Thoracic aorta (tissue), 2 donors: ENCODE measurements at places on chromosomes 7 and 10. TPM values are rescaled to one million over a fixed set of nuclear protein-coding genes. Genes with fewer than 3 reads are reported as not detected.

DNA sequence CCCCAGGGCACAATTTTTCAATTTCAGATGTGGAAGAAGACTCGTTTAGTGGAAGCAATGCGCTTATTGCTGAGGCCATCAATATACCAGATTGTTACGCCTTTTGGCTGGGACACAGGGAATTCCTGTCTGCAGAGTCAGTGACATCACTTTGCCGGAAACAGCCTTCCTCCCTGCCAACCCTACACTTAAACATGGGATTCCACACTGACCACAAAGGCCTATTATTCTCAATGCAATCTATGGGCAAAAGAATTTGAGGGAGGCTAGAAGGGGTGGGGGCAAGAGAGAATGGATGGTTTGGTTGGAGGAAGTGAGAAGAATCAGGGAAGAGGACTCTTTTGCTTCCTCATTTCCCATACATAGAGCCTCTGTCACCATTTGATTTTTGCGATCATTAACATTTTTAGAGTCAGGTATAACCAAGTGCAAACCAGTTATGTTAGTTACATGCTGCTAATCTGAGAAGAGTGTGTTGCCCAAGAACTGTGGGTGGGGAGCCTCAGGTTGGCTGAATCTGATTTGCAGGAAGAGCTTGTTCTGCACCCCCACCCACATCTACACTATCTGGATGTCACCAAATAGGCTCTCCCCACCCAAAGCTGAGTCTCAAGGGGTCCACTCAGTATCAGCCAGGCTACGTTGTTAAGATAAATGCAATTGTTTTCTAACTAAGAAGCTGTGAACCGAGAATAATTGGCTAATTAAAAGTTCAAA is 58.2 kb downstream of the ENTPD1 start:
- no peak overlapping the region for H3K4me3 ChIP-seq
- peaks cover 8% of the 10 kb centered on the region for H3K4me1 ChIP-seq
- no peak overlapping the region for H3K27ac ChIP-seq
- no peak for DNase-seq
- no peaks in the 10 kb centered on the region for H3K36me3 ChIP-seq

DNA sequence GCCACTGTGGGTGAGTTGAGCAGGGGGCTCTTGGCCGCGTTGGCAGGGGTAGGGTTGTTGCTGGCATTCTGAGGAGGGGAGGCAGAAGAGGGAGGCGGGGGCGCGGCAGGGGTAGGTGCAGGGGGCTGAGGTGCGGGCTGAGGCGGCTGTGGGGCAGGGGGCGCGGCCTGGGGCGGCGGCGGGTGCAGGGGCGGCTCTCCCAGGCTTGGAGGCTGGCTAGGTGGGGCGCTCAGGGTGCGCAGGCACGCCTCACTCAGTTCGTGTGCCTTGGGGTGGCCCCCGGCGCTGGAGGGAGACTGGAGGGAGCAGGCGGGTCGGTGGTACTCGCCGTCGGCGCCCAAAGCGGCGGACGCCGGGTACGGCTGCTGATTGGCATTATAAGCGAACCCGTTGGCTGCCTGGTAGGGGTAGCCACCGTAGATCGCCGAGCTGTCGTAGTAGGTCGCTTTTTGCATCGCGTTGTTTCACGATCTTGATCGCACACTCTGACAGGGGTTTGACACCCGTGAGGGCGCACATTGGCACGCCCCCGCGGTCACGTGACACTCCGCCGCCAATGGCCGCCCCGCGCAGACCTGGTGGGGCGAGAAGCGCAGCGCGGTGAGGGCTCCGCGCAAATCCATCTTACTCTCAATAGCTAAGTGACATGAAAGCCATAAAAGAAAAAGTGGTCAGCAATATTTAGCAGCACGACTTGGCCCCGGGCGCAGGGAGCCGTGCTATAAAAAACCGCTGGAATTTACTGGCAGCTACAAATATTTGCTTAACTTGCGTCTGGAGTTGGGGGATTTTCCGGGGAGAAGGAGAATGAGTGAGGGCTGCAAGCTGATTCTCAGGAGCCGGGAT is 7.9 kb upstream of the HOXA2 start:
- peak overlapping the region; percentile 99 for H3K4me3 ChIP-seq
- DNase-seq: no peak
- peaks cover 61% of the 10 kb centered on the region for H3K4me1 ChIP-seq
- H3K27ac ChIP-seq: peak overlapping the region; percentile 87
- no peaks in the 10 kb centered on the region for H3K36me3 ChIP-seq

DNA sequence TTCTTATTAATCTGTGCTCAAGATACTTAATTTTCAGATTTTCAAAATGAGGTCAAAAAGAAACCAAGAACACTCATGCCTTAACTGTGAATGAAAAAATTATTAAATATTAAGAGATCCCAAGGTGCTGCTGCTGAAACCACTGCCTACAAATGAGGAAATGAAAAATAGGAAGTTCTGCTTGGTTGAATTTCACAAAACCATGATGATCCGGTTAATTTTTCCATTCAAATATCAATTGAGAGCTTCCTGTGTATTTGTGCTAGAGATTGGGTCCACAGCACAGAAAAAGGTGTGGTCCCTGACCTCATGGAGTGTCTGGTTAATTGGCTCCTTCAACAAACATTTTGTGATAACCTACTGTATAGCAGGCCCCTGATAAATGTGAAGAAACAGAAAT is 132.7 kb upstream of the YAE1 start:
- no peak overlapping the region for H3K4me3 ChIP-seq
- H3K36me3 ChIP-seq: no peaks in the 10 kb centered on the region
- no peaks in the 10 kb centered on the region for H3K27me3 ChIP-seq
- no peak overlapping the region for H3K27ac ChIP-seq

GRCh38 chr7:75639071-75639885 is 99.5 kb downstream of the HIP1 start:
- H3K27ac ChIP-seq: peak overlapping the region; percentile 76
- no peak for DNase-seq
- no peaks in the 10 kb centered on the region for H3K36me3 ChIP-seq
- H3K4me1 ChIP-seq: peaks cover 19% of the 10 kb centered on the region

DNA sequence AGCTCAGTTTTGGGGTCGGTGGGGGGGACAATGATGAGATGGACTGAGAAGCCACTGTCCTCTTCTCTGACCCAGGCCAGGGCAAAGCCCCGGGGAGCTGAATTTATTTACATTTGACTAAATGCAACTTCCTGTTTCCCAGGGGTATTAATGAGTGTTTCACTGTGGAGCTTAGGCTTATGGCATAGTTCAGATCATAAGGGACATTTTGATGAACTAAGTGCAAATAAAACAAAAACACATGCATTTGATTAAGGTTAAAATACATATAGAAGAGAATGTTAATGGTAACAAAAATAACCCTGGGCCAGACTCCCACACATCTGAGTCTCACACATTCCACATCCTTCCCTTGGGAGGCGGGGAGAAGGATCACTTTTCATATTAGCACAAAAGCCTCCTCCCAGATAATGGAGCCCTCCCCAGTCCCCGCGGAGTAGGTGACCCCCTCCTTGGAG is 320.6 kb downstream of the FRMD4A start:
- H3K4me3 ChIP-seq: peak overlapping the region; percentile 68
- no peak overlapping the region for H3K27ac ChIP-seq
- H3K27me3 ChIP-seq: no peaks in the 10 kb centered on the region
- H3K4me1 ChIP-seq: peaks cover 4% of the 10 kb centered on the region
- no peaks in the 10 kb centered on the region for H3K36me3 ChIP-seq

- H3K27me3 ChIP-seq: no peaks in the 10 kb centered on the region
- DNase-seq: no peak
- H3K36me3 ChIP-seq: no peaks in the 10 kb centered on the region
- H3K4me1 ChIP-seq: no peaks in the 10 kb centered on the region
- no peak overlapping the region for H3K4me3 ChIP-seq
Observed at GRCh38 chr10:86316274-86316835, 50.2 kb downstream of the GRID1 start.

DNA sequence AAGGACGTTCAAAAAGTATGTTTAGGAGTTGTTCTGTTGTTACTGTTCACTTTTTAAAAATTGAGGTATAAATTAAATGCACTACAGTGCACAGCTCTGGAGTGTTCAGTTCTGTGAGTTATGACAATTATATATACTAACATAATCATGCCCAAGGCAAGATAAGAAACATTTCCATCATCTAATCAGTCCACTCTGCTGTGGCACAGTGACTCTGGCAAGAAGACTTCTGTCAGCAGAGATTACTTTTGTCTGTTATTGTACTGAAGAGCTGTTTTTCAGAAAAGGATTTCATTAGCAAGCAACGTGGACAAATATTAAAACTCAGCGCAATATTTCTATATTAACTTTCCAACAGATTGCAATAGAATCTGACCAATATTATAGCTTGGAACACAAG is 32.0 kb downstream of the ICA1 start:
- no peaks in the 10 kb centered on the region for H3K4me1 ChIP-seq
- no peak overlapping the region for H3K4me3 ChIP-seq
- H3K27ac ChIP-seq: no peak overlapping the region
- DNase-seq: no peak
- no peaks in the 10 kb centered on the region for H3K36me3 ChIP-seq

- no peak for DNase-seq
- H3K4me3 ChIP-seq: peak overlapping the region; percentile 60
- peaks cover 25% of the 10 kb centered on the region for H3K4me1 ChIP-seq
- no peaks in the 10 kb centered on the region for H3K36me3 ChIP-seq
- H3K27me3 ChIP-seq: no peaks in the 10 kb centered on the region
- peak overlapping the region; percentile 56 for H3K27ac ChIP-seq
Observed at GRCh38 chr7:2812114-2812487, 32.0 kb downstream of the GNA12 start.

DNA sequence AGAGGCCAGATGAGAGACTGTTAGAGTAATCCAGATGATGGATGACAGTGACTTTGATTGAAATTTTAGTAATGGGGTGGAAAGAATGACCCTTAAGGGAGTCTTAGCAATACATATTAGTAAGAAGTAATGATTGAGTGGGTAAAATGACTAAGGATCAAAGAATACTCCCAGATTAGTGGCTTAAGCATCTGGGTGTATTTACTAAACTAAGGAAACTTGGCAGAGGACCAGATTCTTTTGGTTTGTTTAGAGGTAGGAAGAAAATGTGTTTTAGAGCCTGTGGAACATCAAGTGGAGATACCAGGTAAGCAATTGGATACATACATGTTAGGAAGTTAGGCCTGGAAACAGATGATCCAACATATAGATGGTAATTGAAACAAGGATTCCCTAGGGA is 58.8 kb upstream of the ADRA2A start:
- H3K27me3 ChIP-seq: no peaks in the 10 kb centered on the region
- no peaks in the 10 kb centered on the region for H3K4me1 ChIP-seq
- DNase-seq: no peak
- H3K36me3 ChIP-seq: no peaks in the 10 kb centered on the region
- H3K27ac ChIP-seq: no peak overlapping the region

DNA sequence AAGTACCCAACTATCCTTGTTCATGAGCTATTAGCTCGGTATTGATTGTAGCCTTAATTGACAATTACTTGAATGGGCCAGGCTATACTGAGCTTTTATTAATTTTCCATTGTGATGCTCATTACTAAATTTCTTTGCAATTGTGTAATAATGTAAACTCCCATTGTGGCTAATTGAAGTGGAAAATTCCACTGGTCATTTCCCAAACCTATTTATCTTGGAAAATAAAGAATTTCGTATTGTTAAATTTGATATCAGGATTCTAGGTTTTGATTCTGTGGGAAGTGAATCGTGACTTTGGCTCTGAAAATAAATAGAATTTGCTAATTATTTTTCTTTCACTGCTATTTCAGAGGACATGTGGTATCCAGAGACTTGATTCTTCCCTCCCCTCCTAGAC is 111.0 kb downstream of the RTKN2 start:
- H3K36me3 ChIP-seq: no peaks in the 10 kb centered on the region
- no peaks in the 10 kb centered on the region for H3K4me1 ChIP-seq
- H3K27ac ChIP-seq: no peak overlapping the region
- DNase-seq: no peak

- H3K4me3 ChIP-seq: no peak overlapping the region
- no peaks in the 10 kb centered on the region for H3K36me3 ChIP-seq
- H3K4me1 ChIP-seq: no peaks in the 10 kb centered on the region
- H3K27ac ChIP-seq: no peak overlapping the region
- DNase-seq: no peak
Observed at GRCh38 chr10:111458256-111458655, 381.4 kb downstream of the ADRA2A start.

GRCh38 chr7:20365486-20365885 is 34.8 kb downstream of the ITGB8 start:
- H3K36me3 ChIP-seq: no peaks in the 10 kb centered on the region
- no peak overlapping the region for H3K27ac ChIP-seq
- no peaks in the 10 kb centered on the region for H3K4me1 ChIP-seq
- H3K27me3 ChIP-seq: no peaks in the 10 kb centered on the region

GRCh38 chr7:140261105-140261486 is 84.3 kb upstream of the KDM7A start:
- no peaks in the 10 kb centered on the region for H3K27me3 ChIP-seq
- no peaks in the 10 kb centered on the region for H3K36me3 ChIP-seq
- H3K27ac ChIP-seq: no peak overlapping the region
- no peak for DNase-seq
- H3K4me3 ChIP-seq: no peak overlapping the region
- no peaks in the 10 kb centered on the region for H3K4me1 ChIP-seq

DNA sequence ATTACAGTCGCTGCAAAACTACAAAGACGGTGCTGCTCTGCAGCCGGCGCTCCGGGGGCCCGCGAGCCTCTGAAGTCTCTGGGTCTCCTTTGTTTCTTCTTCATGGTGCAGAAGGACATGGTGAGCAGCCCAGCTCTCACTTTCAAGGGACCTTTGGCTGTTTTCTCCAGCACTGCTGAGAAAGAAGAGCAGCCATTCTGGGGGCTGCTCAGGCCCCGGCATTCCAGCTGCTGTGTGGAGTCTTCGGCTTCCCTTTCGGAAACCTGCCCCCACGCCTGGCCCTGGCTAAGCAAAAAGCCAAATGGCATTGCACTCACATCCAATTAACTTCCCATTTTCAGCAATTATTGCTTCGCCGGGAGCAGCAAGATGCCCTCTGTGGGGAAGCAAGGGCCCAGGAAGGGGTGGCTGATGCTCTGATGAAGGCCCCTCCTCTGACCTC is 555.7 kb downstream of the PTPRN2 start:
- no peak overlapping the region for H3K4me3 ChIP-seq
- no peaks in the 10 kb centered on the region for H3K27me3 ChIP-seq
- no peaks in the 10 kb centered on the region for H3K4me1 ChIP-seq

DNA sequence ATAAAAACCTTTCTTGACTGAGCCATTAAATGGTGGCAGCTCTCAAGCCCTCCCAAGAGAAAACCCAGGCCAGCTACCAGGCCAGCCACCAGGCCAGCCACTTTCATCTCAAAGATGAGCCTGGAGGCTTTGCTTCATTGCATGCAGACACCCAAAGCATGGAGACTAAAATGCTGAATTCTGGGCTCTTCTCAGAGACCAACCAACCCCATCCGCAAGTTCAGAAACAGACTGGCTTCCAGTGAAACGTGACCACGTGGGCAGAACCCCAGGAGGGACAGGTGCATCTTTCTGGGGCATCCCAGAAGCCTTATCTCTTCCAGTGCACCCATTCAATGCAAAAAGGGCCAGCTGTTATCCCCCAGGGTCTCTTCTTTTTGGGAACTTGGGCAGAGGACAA is 20.9 kb downstream of the CHST15 start:
- H3K27ac ChIP-seq: no peak overlapping the region
- DNase-seq: no peak
- H3K4me1 ChIP-seq: peaks cover 18% of the 10 kb centered on the region
- H3K27me3 ChIP-seq: no peaks in the 10 kb centered on the region
- no peaks in the 10 kb centered on the region for H3K36me3 ChIP-seq

Gene HIF1AN
- total RNA-seq: 17.7 TPM

Gene NUTM2A
- 0.81 TPM for total RNA-seq
